Mesenteric fat pad (tissue), 1 donor: ENCODE measurements at places on chromosomes 3 and 15.

DNA sequence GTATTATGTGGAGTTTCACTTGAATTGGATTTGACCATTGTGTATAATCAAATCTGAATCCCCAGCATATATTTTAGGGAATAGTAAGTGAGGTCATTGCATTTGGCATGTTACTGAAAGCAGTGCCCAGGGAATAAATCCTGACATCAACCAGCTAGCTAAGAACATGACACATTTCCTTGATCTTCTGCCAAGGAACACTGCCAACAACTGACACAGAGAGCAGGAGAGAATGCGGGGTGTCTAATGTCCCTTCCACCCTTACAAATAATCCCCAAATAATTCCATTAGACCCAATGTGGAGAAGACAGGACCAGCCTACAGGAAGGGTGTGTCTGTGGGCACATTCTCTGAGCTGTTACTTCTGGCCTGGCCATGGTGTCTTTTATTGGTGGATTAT lies 30.6 kb upstream of the UBE3A start:
- DNase-seq = no peak

DNA sequence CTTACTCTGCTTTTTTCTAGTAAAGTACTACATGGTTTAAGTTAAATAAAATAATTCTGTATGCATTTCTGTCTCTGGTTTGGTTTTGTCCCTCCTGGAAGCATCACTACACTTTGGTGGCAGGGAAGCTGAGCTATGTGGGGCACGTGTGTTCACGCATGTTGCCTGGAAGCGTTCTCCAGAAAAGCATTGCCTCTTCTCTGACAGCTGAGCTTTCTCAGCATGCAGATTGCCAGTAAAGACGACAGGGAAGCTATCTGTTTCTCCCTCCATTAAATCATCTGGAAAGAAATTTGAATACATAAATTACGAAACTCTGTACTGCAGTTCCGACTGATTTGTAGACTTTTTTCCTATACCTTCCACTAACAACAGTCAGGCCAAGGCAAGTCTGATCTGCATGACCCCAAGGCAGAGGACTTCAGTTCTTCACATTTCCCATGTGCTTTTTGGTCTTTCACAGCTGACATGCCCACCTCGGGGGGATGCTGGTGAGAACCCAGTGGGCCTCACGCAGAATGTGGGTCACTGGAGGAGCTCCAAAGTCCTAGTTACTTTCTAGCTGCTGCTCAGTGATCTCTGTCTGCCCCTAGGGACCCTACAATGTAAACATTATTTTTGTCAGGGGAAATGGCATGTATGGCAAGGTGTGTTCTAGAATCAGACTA lies 43.0 kb downstream of the PGPEP1L start:
- no peak for DNase-seq

DNA sequence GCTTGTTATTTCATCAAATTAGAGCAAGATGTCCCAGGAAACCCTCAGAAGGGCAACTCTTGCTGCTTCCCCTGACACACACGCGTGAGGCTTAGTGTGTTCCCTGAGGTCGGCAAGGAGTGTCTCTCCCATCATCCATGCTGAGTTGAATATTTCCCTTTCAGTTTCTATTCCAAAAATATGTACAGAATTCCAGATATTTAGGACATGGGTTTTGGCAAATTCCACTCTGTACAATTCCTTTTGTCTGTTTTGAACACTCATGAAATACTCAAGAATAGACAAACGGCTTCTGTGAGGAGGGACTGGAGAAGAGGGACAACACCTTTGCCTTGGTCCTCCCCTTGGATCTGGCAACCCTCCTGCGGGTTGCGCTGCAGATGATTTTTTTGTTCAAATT lies 138.0 kb downstream of the DUT start:
- no peak for DNase-seq

DNA sequence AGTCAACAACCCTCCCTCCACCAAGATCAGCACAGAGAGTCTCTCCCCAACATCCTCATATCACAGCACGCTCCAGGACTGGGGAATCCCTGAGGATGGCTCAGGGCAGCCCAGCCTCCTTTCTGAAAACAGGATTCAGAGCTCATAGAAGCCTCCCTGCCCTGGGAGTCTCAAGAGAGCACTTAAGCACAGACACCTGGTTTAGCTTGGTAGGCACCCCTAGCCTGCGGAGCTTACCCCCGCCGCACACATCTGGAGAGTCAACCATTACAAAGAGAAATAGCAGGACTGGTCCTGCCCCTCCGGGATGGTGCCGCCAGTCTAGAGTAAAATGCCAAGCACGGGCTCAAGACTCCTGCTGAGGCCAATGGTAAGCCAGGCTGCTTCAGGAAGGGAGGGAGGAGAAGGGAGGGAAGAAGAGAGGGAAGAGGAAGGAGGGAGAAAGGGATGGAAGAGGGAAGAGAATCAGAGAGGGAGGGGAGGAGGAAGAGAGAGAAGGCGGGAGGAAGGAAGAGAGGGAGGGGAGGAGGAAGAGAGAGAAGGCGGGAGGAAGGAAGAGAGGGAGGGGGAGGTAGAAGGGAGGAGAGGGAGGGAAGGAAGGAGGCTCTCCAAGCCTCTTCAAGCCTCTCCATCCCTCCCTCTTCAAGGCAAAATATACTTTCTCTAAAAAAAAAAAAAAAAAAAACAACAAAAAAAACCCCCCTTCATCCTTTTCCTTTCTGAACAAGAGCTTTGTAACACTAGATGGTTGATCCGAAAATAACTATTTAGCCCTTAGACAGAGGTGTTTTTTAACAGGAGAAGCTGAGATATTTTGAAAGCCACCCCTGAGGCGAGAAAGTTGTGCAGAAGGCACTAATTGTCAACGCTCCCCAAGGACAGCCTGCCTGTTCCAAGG lies 278.6 kb upstream of the TLE3 start:
- DNase-seq = peak; percentile 67

DNA sequence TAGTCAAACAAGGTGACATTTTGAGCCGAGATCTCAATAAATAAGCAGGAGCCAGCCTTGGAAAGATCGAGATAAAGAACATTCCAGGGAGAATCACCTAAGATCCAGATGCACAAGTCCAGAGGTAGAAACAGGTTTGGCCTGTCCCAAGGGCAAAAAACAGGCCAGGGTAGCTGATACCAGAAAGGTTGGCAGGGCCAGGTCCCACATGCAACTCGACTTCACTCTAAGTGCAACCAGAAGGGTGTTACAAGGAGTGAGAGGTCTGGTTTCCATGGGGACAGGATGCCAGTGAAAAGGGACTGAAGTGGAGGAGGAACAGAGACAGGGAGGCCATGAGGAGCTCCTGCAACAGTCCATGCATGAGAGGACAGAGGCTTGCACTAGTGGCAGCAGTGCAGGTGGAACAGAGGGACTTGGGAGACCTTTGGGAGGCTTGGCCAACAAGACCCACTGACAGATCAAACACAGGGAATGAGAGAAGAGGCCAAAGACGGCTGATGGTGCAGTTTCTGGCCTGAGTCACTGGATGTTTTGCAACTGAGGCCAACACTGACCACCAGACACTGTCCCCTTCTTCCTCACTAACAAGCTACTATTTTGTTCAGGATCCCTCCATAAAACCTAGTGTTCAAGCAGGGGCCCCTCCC lies 5.2 kb downstream of the TPRA1 start:
- DNase-seq = no peak

- no peak for DNase-seq
These were observed 23.1 kb downstream of the LRRC31 start for GRCh38 chr3:169846458-169847193.

- DNase-seq = no peak
These were observed 22.6 kb upstream of the ANO10 start for GRCh38 chr3:43644443-43644842.

- DNase-seq = no peak
These were observed 87.0 kb downstream of the FILIP1L start for GRCh38 chr3:100027321-100027720.

DNA sequence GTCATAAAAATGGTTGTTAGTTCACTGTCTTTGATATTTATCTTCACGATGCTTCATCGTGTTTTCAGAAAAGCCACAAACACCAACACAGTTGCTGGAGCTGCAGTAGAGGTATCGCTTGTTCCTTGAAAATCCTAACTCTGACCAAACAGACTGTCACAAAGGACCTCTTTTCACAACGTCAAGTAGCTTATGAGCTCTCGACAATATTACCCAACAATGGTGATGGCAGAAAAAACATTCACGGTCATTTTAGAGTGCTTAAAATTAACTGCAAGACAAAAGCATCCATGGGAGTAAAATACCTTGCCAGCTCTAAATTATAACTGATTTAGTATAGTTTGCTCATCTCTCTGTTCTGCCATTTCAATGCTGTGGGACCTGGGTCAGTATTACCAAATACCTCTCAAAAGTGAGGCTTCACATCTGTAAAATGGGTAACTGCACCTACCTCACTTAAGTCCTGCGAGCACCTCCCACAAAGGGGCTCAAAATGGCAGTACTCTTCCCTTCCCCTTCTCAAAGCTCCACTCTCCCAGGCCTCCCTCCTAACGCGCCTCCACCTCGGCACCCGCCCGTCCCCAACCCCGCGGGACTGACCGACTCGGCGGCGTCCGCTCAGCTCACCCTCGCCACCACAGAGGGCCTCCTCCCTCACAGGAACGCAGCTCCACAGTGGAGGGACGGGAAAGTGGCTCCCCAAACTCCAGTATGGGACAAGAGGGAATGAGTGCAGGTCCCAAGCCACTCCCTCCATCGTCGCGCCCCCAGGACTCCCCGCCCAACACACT lies 546 bp downstream of the TRIM59 start:
- no peak for DNase-seq

DNA sequence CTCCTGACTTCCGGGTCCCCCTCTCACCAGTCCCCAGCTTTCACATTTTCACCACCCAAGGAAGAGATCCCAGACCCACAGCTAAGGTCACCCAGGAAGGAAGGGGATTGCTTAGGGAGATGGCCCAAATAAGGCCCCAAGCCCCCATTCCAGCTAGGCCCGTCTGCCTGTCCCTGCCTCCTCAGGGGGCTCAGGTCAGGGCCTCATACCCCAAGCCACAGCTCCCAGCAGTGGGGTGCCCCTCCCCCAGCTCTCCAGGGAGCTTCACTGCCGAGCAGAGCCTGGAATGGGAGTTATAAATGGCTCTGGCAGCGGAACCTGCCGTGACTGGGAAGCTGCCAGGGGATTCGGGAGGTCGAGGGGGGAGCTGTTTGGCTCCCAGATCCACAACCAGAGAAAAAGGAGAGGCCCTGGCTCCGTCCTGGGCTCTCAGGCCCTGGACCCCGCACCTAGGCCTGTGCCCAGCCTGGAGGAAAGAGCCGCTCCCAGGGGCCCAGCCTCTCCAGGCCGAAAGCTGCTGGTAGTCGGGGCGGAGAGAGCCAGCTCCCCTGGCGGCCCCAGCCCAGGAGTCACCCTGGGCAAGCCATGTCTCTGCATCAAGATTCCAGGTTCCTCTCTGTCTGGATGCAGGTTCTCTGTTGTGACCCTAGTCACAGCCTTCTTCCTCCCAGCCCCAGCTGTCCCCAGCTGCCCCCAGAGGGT lies 550 bp downstream of the CCDC9B start:
- DNase-seq = peak; percentile 90

GRCh38 chr3:113079218-113079961 lies 88.6 kb downstream of the GTPBP8 start:
- no peak for DNase-seq
